ENCODE measurements at places on chromosomes 1 and 21.

GRCh38 chr21:42541174-42541573 lies 27.5 kb downstream of the SLC37A1 start:
- no peak for DNase-seq

- no peak for DNase-seq
Observed at GRCh38 chr1:73820843-73821242, 377.1 kb downstream of the LRRIQ3 start.

GRCh38 chr1:228367798-228368791 lies 38.5 kb downstream of the TRIM11 start:
- DNase-seq: no peak

- DNase-seq: no peak
Observed at GRCh38 chr21:36626791-36627190, 72.1 kb upstream of the SIM2 start.

DNA sequence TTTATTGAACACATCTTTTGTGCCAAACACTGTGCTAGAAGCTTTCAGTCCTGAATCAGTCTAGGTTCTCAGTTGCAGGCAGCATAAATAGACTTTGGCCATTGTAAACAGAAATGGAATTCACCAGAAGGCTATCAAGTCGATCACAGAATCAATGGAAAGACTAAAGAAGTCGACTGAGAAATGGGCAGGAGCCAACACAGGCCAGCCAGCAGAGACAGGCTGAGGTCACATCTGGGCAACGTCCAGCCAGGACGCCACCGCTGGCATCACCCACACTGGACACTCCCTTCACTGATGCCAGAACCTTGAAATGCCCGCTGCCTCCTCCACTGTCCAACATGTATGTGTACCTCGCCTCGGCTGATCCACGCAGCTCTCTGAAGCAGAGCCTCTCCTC lies 5.5 kb upstream of the CNTN2 start:
- no peak for DNase-seq

- DNase-seq: no peak
Observed at GRCh38 chr1:210698661-210699060, 370.0 kb downstream of the HHAT start.

DNA sequence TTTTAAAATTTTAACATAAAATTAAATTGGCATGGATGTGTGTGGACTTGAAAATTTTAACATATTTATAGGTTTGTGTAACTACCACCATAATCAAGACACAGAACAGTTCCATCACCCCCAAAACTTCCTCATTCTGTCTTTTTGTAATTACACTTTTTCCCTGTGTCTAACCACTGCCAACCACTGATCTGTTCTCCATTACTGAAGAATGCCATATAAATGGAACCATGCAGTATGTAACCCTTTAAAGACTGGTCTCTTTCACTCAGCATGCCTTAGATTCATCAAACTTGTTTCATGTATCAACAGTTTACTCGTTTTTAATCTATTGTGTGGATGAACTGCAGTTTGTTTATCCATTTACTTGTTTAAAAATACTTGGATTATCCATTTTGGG lies 13.0 kb upstream of the AHCYL1 start:
- DNase-seq: no peak

- no peak for DNase-seq
Observed at GRCh38 chr1:204255225-204255624, 41.4 kb upstream of the GOLT1A start.

DNA sequence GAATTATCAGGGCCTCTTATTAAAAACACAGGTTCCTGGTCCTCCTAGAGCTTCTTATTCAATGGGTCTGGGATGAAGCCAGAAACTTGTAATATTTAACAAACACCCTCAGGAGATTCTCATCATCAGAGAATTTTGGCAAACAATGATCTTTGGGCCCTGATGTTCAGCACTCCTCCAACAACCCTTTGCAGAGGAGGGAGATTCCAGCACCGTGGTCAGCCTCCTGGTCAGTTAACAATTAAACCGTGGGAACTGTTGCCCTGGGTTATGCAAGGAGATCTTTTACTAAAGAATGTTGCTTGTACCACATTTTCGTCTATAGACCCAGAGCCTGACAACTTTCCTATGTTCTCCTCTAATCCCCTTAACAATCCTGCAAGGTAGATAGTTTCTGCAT lies 294.4 kb downstream of the PLPP3 start:
- no peak for DNase-seq

GRCh38 chr1:92538048-92538412 lies 51.3 kb upstream of the GFI1 start:
- peak; percentile 1 for DNase-seq

GRCh38 chr1:21517161-21517589 lies 8.0 kb downstream of the ALPL start:
- DNase-seq: no peak

All from inflammatory macrophage treated with lipopolysaccharide for 1 hour (primary cell).